ENCODE measurements at places on chromosomes 5 and 9.

DNA sequence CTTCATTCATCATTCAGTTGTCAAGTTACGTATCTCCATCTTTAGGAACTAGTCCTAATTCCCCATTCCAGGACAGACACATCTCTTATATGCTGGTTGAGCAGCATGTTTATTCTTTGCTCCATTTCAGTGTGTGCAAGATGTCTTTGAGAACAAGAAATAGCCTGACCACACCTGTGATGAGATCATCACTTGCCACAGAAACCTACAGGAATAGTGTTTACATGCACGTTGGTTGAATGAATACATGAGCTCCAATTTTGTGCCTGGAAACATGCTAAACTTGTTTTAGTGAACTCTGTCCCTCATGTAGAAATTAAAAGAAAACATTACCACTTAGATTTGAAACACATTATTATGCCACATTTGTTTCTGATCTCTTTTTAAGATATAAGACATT lies 489.1 kb downstream of the CDH18 start:
- no peak for DNase-seq

DNA sequence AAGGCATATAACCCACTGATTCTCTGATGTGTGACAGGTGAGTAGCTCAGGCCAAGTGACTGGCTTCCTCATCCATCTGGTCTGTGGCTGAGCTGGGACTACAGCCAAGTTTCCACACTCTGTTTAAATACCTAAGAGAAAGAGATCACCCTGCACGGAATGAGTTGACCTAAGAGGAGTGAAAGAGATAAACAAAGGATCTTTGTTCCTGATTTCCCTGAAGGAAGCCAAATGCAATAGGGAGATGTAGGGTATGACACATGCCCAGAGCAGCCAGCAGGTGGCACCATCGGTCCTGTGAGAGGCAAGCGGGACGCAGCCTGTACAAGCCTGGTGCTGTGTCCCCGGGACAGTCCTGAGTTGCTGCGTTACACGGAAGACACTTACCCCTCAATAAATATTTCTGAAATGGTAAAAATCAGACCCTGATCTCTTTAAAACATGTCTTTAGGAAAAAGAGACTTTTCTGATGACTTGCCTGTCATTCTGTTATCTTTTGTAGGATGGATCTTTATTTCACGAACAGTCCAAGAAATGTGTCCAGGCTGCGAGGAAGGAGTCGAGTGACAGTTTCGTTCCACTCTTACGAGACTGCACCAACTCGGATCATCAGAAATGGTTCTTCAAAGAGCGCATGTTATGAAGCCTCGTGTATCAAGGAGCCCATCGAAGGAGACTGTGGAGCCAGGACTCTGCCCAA lies 41.1 kb downstream of the GALNT12 start:
- peak; percentile 61 for DNase-seq

GRCh38 chr9:131674425-131675421 lies 65.2 kb downstream of the RAPGEF1 start:
- DNase-seq: no peak

GRCh38 chr5:139390639-139391569 lies 1.2 kb upstream of the MZB1 start:
- no peak for DNase-seq

- DNase-seq: no peak
These were observed 482.9 kb downstream of the TMEM38B start for GRCh38 chr9:106177216-106177615.

GRCh38 chr9:128936171-128936865 lies 11.1 kb downstream of the DOLK start:
- DNase-seq: no peak

DNA sequence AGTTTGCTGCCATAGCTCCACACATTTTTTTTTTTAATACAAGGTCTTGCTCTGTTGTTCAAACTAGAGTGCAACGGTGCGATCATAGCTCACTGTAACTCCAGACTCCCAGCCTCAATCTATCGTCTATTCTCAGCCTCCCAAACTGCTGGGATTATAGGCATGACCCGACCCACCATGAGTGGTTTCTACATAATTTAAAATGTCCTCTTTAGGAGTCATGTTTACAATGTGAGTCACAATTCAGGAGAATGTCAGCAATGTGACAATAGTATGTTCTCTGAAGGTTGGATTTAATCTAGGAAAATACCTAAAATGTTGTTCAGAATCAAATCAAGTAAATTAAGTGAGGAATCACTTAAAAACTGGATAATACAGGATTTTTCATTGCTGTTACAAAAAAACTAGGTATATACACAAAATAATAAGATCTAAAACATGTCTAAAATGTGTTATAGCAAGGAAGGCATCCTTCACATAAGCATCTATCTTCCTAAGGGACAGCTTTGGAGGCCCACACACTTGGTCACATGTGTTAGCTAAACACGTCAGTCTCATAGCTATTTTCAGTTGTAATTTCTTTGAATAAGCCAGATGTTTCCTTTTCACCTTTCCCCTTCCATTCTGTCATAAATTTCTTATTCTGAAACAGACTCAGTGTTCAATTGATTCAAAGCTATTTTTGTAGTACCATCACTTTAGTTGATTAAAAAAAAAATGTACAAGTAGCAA lies 30.0 kb upstream of the ELAVL2 start:
- DNase-seq: no peak

GRCh38 chr5:149550594-149551226 lies 529 bp downstream of the CSNK1A1 start:
- peak; percentile 7 for DNase-seq

DNA sequence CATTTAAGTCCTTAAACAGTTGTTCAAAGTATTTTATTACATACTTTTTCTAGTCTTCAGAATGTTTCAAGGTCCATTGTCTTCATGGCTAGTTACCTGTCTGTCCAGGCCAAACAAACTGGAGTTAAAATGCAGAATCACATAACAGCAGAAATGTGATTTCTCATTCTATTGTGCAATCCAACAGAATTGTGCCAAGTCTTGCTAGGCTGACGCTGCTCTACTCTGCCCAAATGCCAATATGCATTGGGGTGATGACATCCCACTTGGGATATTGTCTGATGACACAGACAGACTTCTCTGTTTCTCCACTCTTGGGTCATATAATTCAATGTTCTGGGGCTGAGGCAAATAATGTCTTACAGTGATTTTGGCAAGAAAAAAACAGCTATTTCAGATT lies 5.2 kb upstream of the SLC22A5 start:
- no peak for DNase-seq

DNA sequence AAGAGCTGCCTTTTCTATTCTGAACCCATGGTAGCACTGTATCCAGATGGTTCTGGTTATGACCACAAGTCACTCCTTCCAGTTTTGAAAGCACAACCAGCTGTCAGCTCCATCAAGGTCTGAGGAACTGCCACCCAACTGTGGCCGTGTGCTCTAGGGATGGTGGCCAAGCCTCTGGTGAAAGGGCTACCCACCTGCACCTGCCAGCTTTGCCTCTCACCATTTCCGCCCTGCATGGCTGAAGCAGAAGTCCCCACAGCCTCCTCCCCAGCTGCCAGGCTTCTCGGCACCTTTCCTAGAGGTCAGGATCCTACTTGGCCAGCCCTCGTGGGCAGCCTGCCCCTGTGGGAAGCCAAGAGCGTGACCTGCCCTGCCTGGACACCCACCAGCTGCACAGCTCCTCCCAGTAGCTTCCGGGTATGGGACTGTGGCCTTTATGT lies 16.8 kb downstream of the SEMA5A start:
- DNase-seq: no peak

GRCh38 chr9:104899759-104900247 lies 28.2 kb downstream of the ABCA1 start:
- no peak for DNase-seq

GRCh38 chr9:113963017-113963620 lies 87.0 kb downstream of the ZNF618 start:
- DNase-seq: no peak

GRCh38 chr9:97900103-97900737 lies 22.1 kb downstream of the TRMO start:
- no peak for DNase-seq

GRCh38 chr9:85114799-85115198 lies 445.3 kb downstream of the NTRK2 start:
- DNase-seq: no peak

DNA sequence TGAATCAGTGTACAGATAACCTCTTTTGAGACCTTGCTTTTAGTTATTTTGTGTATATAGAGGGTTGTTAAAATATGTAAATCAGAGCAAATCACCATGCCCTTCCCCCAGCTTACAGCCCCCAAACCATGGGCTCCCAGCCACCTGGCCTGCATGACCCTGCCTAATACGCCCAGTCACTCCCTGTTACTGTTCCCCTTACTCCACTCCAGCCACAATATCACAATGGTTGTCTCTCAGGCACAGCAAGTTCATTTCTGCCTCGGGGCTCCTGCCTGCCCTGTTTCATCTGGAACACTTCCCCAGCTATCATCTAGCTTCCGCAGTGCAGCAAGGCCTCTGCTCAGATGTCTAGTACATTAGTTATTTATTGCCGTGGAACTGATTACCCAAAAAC lies 5.0 kb upstream of the CARD19 start:
- no peak for DNase-seq

DNA sequence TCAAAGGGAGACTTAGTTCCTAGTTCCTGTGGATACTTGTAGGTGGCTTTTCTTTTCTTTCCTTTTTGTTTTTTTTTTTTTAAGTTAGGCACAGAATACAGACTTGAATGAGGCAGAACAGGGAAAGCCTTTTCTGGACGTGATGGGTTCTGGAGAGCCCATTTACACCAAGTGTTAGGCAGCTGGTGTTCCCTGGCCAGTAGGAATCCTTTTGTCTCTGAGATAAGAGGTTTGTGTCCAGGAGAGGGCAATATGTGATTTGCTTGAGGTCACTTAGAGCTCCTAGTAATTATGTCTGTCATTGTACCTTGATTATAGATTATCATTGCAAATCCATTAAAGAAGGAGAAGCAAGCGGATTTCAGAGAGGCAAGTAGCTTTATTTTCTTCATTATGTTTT lies 9.1 kb downstream of the MEGF10 start:
- no peak for DNase-seq

DNA sequence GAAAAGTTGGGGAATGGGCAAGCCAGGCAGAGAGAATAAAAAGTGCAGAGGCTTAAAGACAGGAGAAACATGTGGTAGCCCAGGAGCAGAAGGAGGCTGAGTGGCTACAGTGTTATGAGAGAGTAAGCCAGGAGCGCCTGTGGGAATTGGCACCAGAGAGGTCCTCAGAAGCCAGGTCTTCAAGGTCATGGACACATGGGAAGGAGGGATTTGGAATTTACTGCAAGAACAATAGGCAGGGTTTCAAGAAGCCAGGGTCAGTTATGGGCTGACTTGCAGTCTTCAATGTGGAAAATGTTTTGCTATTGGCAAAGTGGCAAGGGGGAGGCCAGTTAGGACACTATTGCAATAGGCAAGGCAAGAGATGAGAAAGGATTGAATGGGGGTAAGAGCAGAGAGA lies 29.3 kb downstream of the ERAP1 start:
- no peak for DNase-seq

GRCh38 chr9:112166176-112167140 lies 8.6 kb downstream of the SUSD1 start:
- DNase-seq: no peak

GRCh38 chr5:80747922-80748321 lies 93.1 kb upstream of the DHFR start:
- no peak for DNase-seq

GRCh38 chr5:38188591-38188990 lies 69.8 kb upstream of the EGFLAM start:
- no peak for DNase-seq

DNA sequence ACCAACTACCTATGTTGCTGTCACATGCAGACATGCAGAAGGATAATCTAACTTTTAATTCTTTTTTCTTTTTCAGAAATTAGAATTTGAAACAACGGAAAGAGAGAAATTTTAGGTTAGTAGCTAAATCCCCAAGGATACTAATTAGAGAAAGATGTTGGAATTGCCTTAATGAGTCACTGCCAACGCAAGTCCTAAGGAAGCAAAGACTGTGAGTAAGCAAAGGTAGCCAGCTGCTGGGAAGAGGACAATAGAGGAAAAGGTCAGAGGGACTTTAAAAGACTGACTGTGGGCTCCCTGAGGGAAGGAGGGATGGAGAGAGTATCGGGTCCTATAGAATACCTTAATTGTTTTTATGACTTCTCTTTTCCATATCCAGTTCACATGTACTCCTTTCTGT lies 461.9 kb upstream of the PAPPA start:
- no peak for DNase-seq

GRCh38 chr5:172878933-172879752 lies 45.1 kb downstream of the ERGIC1 start:
- no peak for DNase-seq

- DNase-seq: no peak
These were observed 48.3 kb upstream of the RIC1 start for GRCh38 chr9:5580650-5581049.

DNA sequence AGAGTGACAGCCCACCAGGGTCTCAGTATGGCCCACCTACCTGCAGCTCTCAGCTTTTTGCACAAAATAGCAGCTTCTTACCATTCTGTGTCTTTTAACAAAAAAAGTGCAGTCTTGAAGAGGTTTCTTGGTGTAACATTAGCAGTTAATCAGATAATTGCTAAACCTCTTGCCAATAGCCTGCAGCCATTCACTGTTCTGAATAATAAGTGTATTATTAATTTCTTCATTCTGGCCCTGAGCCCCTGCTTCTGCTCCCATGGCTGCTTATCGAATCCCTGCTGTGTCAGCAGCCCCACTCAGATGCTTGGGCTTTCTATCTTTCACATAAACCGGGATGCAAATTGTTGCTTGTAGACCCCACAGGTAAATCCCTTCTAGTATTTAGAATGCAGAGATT lies 485.9 kb downstream of the CAAP1 start:
- no peak for DNase-seq

- no peak for DNase-seq
These were observed 12.5 kb upstream of the HABP4 start for GRCh38 chr9:96437454-96437853.

DNA sequence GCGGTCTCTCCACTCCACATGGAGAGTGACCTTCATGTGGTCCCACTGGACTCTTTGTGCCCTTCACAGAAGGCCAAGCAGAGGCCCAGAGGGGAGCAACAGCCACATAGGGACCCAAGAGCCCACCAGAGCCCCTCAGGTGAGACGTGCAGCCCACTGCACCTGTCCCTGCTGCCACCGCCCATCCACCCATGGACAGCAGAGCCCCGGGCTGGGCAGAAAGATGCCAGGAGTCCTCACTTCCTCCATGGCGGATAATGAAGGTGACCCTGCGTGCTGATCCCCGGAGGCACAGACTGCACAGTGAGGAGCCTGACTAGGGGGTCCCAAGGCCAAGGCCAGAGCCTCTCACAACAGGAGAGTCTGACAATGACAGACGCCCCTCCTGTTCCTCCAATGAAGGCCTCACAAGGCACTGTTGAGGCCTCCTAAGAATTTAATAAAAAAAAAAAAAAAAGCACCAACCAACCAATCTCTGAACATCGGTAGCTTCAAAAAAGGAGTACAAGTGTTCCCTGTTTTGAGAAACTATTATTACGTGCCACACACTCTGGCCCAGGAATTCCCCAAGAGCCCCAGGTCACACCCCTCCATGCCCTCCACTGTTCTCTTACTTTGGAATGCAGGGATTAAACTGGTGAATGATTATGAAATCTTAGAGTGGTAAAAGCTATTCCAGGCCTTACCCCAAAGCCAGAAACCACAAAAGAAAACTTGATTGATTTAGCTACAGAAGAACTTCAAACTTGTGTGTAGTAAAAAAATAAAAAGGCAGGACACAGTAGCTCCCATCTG lies 2.8 kb upstream of the PPP1R26 start:
- no peak for DNase-seq

- no peak for DNase-seq
These were observed 19.4 kb downstream of the GARNL3 start for GRCh38 chr9:127283917-127284497.

Measured in activated T-helper 1 cell treated with anti-CD3 and anti-CD28 coated beads, Interleukin-2, amount 50 U/mL, for 16 hours (primary cell).